ENCODE measurements at places on chromosomes 6 and 20.

GRCh38 chr6:24460966-24461365, 28.4 kb downstream of the GPLD1 start:
- no peak for DNase-seq

DNA sequence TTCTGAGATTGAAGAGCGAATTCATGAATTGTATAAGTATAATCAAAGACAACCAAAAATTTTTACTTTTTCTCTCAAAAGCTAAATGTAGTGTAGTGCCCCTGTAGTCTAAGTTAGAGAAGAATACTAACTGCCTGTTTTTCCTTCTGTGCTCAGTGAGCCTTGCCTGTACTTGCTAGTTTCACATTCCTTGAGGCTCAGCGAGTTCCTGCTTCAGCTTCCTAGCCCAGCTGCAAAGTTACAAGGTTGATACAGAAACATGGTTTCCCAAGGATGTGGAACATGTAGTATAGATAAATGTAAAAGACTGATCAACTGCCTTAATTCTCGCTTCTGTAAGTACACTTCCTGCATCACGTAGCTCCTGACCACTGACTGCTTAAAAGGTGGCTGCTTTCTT, 33.1 kb upstream of the SEC63 start:
- DNase-seq: no peak

GRCh38 chr6:84249724-84250123, 22.3 kb upstream of the CEP162 start:
- peak; percentile 14 for DNase-seq

DNA sequence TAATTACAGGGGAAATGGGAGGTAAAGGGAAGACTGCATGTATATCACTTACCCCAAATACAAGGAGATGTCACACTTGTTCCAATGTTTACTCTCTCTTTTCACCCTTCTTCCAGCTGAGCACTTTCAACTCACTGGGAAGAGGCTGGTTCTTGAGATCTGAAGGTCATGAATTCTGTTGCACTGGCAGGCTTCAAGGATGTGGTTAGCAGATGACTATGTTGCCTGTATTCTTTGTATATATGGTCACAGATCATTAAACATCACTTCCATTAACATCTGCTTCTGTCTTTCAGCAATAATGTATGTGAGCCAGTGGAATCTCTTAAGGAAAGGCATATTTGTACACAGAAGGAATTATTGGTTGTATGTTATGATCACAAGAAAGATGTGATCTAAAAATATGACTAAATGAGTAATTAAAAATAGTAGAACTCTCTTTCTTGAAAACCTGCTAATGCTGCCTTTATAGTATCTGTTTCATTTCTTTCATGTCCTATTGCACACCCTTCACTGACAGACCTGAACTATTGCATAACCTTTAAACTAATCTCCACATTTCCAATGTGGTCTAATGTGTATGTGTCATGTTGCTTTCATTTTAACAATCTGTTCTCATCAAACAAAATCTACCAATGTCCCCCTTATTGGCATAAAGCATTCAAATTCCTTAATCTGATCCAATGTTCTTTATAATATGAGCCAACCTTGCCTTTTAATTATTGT, 131.4 kb upstream of the EPHA7 start:
- no peak for DNase-seq

DNA sequence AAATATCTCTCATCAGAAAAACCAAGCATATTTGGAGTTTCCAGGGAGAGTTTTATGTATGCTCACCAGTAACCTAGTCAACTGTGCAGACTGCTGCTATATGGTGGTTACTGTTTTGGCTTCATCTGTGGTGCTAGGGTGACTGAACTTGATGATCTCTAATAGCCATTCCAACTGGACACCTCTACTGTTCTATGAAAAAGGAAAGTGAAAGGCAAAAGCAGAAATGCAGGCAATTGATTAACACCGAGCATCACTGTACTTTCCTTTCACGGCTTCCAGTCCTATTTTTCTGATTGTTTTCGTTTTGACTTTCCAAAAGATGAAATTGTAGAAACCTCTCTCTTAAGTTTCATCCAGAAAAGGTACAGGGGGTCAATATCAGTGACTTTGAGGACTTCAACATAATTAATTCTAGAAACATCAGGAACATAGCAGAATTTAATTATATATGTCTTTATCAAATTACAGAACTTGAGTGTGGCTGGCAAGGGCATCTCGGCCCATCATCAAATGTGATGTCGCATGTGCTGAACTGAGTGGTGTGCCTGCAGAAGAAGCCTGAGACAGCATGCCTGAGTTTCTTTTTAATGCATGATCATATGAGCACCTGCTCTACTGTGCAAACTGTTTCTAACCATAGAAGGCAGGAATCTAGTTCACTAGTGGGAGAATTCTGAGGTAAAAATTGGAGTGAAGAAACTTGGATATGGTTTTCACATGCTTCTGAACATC, 464.3 kb upstream of the FLRT3 start:
- DNase-seq: no peak

DNA sequence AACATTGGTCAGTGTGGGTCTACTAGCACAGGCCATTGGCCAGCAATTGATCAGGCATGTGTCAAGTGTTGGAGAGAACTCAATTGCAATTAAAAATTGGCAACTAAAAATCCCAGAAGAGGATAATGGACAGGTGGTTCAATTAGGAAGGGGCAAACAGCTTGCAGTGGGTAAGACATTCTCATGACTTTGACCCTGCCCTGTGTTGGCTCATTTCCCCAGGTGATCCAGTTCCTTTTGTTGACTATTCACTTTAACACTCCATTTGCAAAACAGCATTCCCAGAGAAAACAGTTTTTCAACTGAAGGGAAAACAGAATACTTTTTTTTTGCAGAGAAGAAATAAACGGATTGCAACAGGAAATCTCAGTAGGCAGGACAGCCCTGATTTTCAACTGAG, 28.9 kb upstream of the SCGN start:
- no peak for DNase-seq
